ENCODE measurements at places on chromosomes 7 and 10.

DNA sequence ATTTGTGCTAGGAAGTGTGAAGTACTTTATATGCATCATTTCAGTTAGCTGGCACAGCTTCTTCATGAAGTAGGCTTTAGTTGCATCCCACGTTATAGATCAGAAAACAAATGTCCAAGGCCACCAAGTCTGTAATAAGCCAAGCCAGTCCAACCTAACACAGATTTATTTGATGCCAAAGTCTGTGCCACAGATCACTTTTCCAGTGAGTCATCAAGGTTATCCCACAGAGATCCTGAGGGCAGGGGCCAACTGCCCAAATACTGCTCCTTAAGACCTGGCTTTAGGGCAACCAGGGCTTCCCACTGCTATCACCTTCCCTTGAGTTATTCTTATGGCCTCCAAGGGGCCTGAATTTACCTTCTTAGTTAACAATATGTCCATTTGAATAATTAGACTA, 1340.4 kb downstream of the XPNPEP1 start:
- H3K4me1 ChIP-seq: no peaks in the 10 kb centered on the region
- no peaks in the 10 kb centered on the region for H3K27me3 ChIP-seq

DNA sequence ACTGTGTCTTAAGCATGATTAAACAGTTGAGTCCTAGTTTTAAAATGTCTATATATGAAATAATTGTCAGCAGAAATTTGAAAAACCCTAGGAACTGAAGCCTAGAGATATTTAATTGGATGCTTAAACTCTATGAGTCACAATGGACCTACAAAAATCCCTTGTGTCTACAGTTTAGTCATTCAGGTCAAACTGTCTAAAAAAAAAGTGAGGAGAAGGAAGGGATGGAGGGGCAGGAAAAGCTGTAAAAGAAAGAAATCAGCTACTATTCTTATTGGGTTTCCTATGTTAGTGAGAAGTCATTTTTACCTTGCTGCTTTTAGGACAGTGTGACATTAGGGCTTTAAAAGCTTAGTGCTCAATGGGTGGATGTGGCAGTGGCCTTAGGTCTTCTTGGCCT, 406.1 kb upstream of the FZD8 start:
- no peak overlapping the region for H3K27ac ChIP-seq
- DNase-seq: no peak
- H3K36me3 ChIP-seq: no peaks in the 10 kb centered on the region
- H3K4me3 ChIP-seq: no peak overlapping the region

GRCh38 chr10:93751832-93752231, 5.9 kb upstream of the LGI1 start:
- H3K27me3 ChIP-seq: no peaks in the 10 kb centered on the region
- no peak overlapping the region for H3K4me3 ChIP-seq
- DNase-seq: no peak
- H3K27ac ChIP-seq: no peak overlapping the region

DNA sequence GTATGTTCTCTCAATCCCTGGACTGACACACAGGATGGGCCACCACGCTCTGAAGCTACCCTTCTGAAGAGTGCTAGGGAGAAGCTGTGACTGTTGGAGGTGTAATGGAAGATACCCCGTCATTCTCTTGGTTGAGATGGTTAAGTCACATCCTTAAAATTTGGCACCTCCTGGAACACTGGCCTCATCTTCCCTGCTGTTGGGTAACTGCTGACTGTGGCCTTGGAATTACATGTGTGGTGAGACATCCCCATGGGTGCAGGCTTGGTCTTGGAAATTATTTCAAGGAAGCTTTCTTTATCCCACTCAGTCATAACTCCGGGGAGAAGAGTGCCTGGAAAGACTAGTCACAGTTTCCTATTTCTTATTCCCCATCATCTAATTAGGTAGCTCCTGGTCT, 62.0 kb downstream of the LRMDA start:
- no peak overlapping the region for H3K27ac ChIP-seq
- H3K4me1 ChIP-seq: peaks cover under 1% of the 10 kb centered on the region
- DNase-seq: no peak
- no peaks in the 10 kb centered on the region for H3K27me3 ChIP-seq
- H3K36me3 ChIP-seq: no peaks in the 10 kb centered on the region

DNA sequence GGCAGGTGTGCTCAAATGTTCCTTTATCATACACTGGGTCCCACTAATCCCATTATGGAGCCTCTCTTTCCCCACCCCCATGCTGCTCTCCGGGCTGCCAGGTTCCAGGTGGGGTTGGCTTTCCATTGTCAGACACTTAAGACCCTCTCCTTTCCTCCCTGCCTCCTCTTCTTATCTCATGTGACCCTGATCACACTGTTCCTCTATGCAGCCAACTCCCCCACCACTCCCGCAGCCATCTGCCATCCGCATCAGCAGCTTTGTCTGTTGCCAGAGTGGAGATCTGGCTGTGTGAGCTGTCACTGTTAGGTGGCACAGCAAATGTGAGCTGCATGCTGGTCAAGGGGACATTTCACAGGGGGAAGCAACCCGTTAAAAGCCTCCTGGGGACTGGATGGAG, 391.4 kb downstream of the TNS3 start:
- no peaks in the 10 kb centered on the region for H3K36me3 ChIP-seq
- no peak overlapping the region for H3K27ac ChIP-seq
- H3K27me3 ChIP-seq: no peaks in the 10 kb centered on the region
- no peaks in the 10 kb centered on the region for H3K4me1 ChIP-seq
- DNase-seq: no peak

- peaks cover 12% of the 10 kb centered on the region for H3K27me3 ChIP-seq
- peaks cover 61% of the 10 kb centered on the region for H3K4me1 ChIP-seq
- peak overlapping the region; percentile 53 for H3K4me3 ChIP-seq
- H3K27ac ChIP-seq: peak overlapping the region; percentile 56
Measured at GRCh38 chr10:7407368-7408290, 3.2 kb downstream of the SFMBT2 start.

GRCh38 chr10:71520042-71520441, 123.3 kb downstream of the CDH23 start:
- peaks cover under 1% of the 10 kb centered on the region for H3K4me1 ChIP-seq
- H3K36me3 ChIP-seq: no peaks in the 10 kb centered on the region
- H3K4me3 ChIP-seq: no peak overlapping the region
- no peak overlapping the region for H3K27ac ChIP-seq

GRCh38 chr10:124047427-124048152, 45.8 kb downstream of the CHST15 start:
- H3K27ac ChIP-seq: peak overlapping the region; percentile 65
- no peak for DNase-seq
- H3K27me3 ChIP-seq: no peaks in the 10 kb centered on the region
- H3K36me3 ChIP-seq: peaks cover 11% of the 10 kb centered on the region
- H3K4me3 ChIP-seq: no peak overlapping the region

- DNase-seq: no peak
- H3K4me1 ChIP-seq: peaks cover 2% of the 10 kb centered on the region
- no peaks in the 10 kb centered on the region for H3K36me3 ChIP-seq
- no peak overlapping the region for H3K27ac ChIP-seq
- no peak overlapping the region for H3K4me3 ChIP-seq
Measured at GRCh38 chr10:34996843-34997242, 93.3 kb downstream of the CUL2 start.

- H3K4me1 ChIP-seq: no peaks in the 10 kb centered on the region
- H3K27me3 ChIP-seq: no peaks in the 10 kb centered on the region
- no peak for DNase-seq
- no peak overlapping the region for H3K4me3 ChIP-seq
- no peaks in the 10 kb centered on the region for H3K36me3 ChIP-seq
Measured at GRCh38 chr10:71627956-71628355, 91.6 kb downstream of the C10orf105 start.

- H3K27me3 ChIP-seq: no peaks in the 10 kb centered on the region
- H3K27ac ChIP-seq: no peak overlapping the region
Measured at GRCh38 chr10:74502963-74503608, 323.3 kb upstream of the KAT6B start.

DNA sequence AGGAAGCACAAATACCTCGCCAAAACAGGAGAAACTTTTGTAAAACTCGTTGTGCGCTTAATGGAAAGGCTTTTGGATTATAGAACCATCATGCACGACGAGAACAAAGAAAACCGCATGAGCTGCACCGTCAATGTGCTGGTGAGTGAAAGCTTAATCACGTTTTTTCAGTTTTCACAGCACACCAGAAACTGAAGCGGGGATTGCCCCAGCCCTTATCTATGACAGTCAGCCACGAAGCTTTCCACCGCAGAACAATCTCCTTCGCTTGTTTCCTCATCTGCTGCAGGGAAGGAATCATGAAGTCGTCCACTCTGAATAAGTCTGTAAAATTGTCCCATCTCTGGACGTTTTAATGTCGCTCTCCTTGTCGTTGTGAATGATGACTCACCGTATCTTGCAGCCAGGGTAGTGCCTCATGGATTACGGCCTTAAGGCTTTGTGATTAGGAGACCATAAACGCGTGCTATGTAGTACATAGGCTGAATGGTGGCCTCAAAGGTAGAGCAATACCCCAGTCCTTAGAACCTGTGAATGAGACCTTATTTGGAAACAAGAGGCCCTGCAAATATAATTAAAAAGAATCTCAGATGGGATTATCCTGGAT, 174.9 kb upstream of the NPS start:
- no peaks in the 10 kb centered on the region for H3K4me1 ChIP-seq
- H3K36me3 ChIP-seq: peaks cover 46% of the 10 kb centered on the region
- no peak overlapping the region for H3K27ac ChIP-seq
- no peak overlapping the region for H3K4me3 ChIP-seq

- H3K4me3 ChIP-seq: no peak overlapping the region
- H3K4me1 ChIP-seq: no peaks in the 10 kb centered on the region
- no peak overlapping the region for H3K27ac ChIP-seq
- H3K27me3 ChIP-seq: no peaks in the 10 kb centered on the region
Measured at GRCh38 chr10:63374991-63375390, 90.8 kb downstream of the JMJD1C start.

DNA sequence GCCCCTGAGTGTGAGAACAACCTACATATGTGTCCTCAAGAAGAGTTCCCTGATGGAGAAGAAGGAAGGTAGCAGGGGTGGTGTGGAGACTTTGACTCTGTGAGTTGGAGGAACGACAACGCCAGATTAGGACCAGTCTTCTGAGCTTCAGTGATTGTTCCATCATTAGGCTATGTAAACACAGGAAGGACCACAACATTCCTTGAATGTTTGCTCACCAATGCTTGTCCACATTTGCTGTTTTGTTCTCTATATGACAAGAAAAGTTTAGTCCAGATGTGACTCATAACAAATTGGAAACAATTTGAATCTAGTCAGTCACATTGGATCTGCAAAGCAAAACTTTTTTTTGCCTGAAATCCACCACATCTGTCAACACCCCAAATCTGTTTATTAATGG, 62.7 kb downstream of the ENTPD1 start:
- no peaks in the 10 kb centered on the region for H3K27me3 ChIP-seq
- H3K36me3 ChIP-seq: no peaks in the 10 kb centered on the region
- no peak overlapping the region for H3K4me3 ChIP-seq

DNA sequence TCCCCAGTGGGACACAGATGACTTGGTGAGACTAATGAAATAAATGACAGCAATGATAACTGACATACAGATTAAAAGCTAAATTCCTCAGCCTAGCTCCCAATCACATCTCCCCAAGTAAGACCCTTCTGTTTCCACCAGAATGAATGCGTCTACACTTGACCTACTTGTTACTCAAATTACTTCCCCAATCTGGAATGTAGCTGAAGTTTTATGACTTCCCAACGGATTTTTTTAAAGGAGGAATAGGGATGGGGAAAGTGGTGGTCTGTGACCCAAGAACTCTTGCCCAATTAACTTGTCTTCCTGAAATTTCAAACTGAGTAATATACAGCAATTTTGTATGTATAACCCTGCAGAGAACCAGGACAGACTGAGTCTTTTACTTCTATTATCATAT, 9.1 kb downstream of the H2AZ2 start:
- peaks cover 84% of the 10 kb centered on the region for H3K36me3 ChIP-seq
- H3K4me1 ChIP-seq: no peaks in the 10 kb centered on the region
- no peak for DNase-seq
- no peak overlapping the region for H3K27ac ChIP-seq
- H3K4me3 ChIP-seq: no peak overlapping the region

GRCh38 chr7:103150192-103150591, 1.3 kb upstream of the NAPEPLD start:
- peak overlapping the region; percentile 92 for H3K27ac ChIP-seq
- H3K36me3 ChIP-seq: no peaks in the 10 kb centered on the region
- DNase-seq: no peak
- peaks cover 51% of the 10 kb centered on the region for H3K4me1 ChIP-seq

DNA sequence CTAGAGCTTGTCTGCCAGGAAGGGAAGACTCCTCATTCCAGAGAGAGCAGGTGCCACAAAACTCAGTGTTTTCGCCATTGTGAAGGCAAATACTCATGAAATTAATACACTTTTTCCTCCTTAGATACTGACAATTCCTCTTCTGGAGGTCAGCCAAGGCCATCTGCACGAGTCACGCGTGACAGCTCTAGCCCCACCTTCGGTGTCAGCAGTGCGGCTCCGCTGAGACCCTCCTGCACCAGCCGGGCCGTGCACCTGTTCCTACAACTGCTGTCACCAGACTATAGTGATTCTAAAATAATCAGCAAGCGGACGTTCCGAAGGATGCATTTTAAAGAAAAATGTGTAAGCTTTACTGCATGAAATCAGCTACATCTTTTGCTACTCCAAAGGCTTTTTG, 127.7 kb downstream of the DIP2C start:
- DNase-seq: no peak
- H3K4me1 ChIP-seq: no peaks in the 10 kb centered on the region
- no peaks in the 10 kb centered on the region for H3K36me3 ChIP-seq
- H3K27me3 ChIP-seq: no peaks in the 10 kb centered on the region

DNA sequence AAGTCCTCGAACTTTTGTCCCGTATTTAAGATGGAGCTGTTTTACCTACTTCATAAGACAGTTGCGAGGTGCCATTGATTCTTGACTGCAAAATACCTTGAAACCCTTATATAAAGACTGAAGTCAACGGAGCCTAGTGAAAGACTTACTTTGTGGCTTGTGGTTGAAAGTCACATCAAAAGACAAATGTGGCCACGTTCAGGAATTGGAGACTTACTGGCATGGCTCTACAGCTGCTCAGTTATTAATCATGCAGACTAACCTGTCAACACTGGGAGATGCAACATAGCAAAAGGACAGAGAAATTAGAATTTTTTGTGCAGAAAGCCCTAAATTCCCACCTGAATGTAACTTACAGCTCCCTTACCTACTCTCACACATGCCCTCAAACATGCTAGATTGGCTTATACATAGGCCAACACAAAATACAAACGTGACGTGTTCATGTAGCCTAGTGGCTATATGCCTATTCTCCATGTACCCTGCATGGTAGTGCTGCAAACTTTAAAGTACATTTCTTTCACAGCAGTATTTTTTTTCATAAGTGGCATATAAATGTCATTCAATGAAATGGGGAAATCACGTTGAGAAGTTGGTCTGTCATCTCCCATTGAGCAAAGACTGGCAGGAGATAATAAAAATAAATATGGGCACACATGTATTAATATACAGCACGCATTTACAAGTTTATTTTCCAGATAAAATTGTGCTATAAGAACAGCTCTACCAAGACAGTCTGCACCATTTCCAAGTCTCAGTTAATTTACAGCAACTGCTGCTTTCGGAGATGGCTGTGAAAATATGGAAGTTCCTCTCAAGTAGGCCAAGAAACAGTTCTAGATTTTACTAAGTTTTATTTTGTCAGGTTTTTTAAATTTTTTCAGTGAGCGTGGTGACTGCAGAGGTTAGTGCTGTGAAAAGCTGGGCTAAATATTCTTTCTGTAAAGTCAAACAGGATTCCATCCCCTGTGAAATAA, 170.4 kb upstream of the C7orf33 start:
- H3K27ac ChIP-seq: no peak overlapping the region
- H3K36me3 ChIP-seq: no peaks in the 10 kb centered on the region
- H3K27me3 ChIP-seq: no peaks in the 10 kb centered on the region
- DNase-seq: no peak
- no peaks in the 10 kb centered on the region for H3K4me1 ChIP-seq
